ENCODE measurements at places on chromosomes 11 and 22.
A peak's percentile ranks its signal among the peaks of the same experiment; 100 is the strongest.

GRCh38 chr11:116960930-116961329, 123.5 kb upstream of the APOA1 start:
- DNase-seq: peak; percentile 80

- DNase-seq: no peak
Observed at GRCh38 chr11:105923252-105923651, 98.8 kb downstream of the MSANTD4 start.

GRCh38 chr11:82732734-82733443, 775 bp downstream of the FAM181B start:
- DNase-seq: peak; percentile 3

GRCh38 chr22:41987276-41987675, 11.3 kb upstream of the WBP2NL start:
- no peak for DNase-seq

- no peak for DNase-seq
Observed at GRCh38 chr11:95895815-95896214, 28.1 kb downstream of the MTMR2 start.

DNA sequence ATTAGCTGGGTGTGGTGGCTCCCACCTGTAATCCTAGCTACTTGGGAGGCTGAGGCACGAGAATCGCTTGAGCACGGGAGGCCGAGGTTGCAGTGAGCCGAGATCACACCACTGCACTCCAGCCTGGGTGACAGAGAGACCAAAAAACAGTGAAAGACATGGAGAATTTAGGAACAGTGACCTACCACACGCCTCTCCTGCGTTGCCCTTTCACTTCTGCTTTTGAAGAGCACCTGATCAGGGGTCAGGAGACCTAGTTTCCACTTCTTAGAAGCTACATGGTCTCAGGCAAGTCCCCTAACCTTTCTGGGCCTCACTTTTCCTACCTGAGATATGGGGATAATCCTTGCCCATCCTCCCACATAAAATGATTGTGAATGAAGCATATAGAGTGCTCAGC, 12.2 kb downstream of the SLC35C1 start:
- DNase-seq: no peak

- peak; percentile 49 for DNase-seq
Observed at GRCh38 chr11:79461144-79461543, 20.3 kb upstream of the TENM4 start.

DNA sequence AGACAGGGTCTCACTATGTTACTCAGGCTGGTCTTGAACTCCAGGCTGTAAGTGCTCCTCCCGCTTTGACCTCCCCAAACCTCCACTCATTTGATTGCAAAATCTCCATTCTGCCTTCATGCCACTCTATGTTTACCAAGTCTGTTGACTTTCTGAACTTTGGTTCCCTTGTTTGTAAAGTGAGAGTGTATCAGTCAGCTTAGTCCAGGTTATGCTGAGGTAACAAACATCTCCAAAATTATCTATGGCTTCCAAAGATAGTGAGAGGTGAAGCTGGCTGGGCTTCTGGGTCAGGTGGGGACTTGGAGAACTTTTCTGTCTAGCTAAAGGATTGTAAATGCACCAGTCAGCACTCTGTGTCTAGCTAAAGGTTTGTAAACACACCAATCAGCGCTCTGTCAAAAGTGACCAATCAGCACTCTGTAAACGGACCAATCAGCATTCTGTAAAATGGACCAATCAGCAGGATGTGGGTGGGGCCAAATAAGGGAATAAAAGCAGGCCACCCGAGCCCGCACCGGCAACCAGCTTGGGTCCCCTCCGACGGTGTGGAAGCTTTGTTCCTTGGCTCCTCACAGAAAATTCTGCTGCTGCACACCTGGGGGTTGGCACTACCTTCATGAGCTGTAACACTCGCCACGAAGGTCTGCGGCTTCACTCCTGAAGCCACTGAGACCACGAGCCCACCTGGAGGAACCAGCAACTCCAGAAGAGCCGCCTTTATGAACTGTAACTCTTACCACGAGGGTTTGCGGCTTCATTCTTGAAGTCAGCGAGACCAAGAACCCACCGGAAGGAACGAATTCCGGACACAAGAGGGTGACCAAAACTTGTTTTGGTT, 109.3 kb downstream of the MIAT start:
- DNase-seq: no peak

DNA sequence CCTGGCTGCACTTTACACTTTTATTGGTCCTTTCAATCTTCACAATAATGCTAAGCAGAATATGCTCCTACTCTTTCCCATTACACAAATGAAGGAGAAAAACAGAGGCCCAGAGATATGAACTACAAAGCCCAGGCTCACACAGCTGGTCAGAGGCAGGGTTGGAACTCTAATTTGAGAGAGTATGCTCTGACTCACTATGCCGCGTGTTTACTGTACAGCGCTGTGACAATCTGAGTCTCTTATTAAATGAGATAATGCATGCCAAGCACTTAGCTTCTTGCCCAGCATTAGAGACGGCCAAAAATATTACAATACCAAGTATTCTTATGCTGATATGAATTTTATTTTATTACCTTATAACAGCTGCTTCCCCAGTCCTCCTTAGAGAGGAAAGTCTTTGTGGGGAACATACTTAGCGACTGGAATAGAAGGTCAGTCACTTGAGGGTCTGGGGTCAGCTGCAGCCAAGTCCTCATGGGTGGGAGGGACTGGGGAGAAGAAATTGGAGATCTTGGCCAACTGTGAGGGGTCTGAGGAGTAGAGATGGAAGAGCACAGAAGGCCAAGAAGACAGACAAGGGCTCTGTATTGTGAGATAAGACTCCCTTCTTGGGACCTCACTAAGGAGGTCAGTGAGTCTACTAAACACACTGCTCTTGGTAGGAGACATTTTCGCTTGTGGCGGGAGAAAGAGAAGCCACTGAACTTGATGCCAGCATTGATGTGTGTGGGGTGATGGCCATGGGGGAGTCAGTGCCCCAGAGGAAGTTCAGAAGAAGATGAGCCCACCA, 150.8 kb upstream of the TIMP3 start:
- DNase-seq: peak; percentile 53

DNA sequence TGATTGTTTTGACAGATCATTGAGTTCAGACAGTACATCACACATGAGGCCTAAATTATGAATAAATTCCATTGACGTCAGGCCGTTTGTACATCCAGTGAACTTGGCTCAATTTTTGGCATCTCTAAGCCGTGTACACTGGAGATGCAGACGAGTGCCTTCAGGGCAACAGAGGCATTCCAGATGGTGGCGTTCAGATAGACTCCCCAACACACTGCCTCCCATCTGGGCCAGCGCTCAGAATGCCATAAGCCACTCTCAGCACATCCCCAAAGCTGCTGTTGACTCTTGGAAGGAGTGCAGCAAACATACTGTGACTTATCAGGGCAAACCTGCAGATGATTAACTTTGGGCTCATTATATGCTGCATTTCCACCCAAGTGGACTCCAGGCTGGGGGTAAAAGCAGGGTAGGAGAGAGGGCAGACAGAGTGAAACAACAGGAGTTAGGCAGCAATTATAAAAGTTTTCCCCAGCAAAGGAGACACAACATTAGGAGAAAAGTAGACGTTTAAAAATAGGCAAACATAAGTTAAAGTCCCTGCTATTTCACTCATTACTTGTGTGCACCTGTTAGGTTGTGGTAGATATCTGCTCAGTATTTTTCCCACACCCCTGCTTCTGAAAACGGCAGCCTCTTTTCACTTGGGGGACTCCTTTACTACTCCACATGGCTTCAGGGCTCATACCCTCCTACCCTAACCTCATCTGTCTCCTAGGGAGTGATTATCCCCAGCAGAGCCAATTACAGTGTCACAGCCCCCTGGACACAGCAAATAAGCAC, 60.2 kb upstream of the PDE3B start:
- no peak for DNase-seq

DNA sequence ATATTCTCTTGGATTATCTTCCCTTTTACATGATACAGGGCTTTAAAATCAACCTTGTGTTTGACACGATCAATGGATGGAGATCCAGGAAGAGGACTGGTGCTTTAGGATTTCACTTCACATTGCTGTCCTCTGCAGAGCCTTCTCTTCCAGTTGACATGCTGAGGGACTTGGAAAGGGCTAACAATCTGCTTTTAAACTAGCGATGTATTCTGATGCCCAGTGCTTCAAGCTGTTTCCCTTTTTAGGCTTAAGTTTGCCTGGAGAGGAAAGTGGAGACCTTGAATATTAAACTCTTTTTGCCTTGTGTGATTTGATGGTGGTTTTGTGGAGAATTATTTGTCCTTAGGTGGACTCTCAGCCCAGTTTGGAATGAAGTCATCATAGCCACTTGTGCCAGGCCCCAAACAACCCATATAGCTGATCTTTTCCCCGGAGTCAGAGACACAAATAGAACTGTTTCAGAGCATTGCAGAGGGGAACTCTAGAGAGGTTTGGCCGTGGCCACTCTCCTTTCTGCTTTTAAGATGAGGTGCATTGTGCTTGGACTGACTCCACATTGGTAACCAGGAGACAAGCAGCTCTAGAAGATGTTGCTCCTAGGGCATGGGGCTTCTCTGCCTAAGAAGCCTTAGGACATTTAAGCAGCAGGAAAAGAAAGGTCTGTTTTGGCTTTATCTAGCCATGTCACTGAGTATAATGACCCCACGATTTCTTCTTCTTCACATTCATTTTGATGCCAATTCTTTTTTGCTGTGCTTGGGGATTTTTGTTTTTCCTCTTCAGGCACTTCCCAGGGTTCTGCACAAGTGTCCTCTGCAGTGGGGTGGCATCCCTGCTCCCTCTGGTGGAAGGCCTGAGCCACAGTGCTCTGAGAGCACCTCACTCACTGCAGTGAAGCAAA, 152.8 kb downstream of the NCAM1 start:
- DNase-seq: peak; percentile 51

DNA sequence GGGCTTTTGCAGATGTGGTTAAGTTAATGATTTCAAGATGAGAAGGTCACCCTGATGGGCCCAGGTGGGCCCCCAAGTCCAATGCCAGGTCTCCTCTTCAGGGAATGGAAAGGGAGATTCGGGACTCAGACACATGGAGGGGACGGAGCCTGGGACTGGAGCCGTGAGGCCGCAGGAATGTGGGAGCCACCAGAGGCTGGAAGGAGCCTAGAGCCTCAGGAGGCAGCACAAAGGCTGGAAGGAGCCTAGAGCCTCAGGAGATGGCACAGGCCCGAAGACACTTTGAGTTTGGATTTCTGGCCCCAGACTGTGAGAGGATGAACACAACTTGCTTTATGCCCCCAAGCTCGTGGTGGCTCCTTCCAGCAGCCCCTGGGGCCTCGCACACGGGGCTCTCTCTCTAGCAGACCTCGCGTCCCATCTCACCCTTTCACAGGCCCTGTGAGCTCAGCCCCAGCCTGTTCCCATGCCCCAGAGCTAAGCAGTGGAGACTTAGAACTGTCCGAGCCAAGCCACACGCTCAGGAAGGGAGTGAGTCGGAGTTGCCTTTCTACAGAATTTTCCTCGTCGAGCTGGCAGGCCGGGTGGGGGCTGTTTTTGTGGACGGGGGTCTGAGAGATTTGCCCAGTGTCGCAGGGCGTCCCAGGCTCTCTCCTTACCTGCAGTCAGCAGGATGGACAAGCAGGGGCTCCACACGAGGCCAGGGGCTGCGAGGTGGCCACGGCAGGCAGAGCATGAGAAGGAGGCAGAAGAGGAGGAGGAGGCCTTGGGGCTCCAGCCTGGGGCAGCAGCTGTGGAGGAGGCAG, 937.6 kb downstream of the BRD1 start:
- DNase-seq: no peak

DNA sequence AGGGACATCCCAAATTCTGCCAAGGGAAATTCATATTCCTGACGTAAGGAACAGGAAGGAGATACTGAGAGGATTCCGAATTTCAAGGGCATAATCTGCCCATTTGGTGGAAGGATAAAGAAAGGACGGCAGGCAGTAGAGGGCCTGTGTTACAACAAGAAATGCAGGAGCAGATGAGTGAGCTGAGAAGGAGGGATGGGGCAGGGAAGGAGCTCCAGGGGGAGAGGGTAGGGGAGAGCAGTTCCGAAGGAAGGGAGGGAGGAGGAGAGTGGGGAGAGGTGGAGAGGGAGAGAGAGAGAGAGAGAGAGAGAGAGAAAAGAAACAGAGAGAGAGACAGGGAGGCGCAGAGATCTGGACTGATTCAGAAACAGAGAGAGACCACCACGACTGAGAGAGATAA, 843 bp downstream of the OPCML start:
- DNase-seq: no peak

DNA sequence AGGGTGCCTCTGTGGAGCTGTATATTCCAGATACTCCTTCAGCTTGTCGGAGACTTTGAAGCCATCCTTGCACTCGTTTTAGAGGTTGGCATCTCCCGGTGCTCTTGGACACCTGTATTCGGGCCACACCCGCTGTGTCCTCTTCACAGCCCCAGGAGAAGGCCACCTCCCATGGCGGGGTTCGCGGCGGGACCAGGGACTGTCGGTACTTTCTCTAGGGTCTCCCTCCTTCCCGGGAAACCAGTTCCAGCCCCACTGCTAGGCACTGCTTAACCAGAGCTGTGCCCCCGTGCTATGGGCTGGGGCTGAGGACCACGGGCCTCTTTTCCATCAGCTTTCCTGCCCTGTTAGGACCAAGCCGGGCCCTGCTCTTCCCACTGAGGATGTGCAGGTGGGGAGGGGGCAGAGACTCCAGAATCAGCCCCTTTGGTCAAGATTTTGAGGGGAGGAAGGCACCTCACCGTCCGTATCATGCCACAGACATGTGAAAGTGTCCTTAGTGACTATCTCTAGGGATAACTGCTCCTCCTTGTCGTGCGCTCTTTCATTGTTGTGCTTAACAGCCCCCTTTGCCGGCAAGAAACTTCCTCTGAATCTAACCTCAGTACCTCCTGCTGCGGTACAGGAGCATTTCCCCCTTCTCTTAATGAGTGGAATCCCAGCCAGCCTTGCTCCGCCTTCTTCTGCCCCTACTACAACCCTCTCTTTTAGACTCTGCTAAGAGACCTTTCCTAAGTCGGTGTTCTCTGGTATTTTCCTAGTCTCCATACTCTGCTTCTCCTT, 1.2 kb upstream of the B3GAT1 start:
- no peak for DNase-seq

DNA sequence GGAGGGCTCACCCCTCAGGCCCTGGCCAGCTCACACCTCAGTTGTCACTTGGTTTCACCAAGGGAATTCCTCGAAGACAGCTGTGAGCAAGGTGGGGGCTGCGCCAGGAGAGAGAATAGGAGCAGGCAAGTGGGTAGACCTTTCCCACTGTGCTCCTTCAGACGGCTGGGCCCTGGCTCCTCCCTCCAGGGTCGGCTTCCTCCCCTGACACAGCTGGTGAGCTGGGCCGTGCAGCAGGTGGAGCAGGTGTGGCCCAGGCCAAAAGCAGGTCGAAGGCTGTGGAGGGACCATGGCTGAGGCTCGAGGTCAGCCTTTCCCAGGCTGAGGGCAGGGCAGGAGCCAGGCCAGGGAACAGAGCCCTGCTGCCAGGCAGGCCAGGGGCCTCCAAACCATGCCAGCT, 12.5 kb upstream of the MYRF start:
- DNase-seq: no peak

DNA sequence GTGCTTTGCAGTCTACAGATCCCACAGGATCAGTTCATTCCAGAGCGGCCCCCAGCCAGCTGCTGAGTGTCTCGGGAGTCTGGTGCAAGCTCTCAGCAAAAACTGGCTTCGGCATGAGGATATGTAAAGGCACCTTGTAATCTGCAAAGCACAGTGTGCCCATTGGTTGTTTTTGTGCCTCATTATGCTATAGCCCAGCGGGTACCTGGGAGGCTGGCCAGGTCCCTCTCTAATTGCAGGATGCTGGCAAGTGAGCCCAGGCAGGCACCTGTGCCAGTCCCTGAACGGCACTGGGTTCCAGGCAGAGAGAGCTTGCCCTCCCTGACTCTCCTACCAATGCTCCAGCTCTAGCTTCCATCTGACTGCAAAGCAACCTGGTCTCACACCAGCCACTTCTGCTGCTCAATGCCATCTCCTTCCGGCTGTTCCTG, 128.7 kb downstream of the DSCAML1 start:
- DNase-seq: no peak
